ENCODE measurements at places on chromosomes 5 and 9.
A peak's percentile ranks its signal among the peaks of the same experiment; 100 is the strongest.

DNA sequence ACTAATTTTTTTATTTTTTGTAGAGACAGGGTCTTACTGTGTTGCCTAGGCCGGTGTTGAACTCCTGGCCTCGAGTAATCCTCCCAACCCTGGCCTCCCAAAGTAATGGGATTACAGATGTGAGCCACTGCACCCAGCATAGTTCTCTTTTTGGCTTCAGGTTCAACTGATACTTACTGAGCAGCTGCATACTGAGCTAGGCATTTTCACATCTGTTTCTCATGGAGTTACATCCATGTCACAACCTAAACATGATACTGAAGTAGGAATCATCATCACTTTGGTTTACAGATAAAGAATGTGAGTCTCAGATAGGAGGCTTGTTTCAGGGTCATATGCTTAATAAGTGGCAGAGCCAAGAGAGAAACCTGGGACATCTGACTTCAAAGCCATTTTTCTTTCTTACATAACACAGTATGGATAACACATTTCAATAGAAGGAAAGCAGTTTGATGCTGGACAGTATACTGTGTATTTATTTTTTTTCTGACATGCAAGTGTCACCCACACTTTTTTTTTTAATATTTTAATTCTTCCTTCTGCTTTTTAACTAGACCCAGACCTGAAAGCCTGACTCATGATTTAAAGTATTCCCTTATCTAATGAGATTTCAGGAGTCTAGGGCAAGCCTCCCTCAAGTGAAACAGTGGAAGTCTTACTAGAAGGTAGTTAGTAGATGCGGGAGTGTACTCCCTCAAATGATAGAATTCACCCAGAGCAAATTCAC is 90.8 kb downstream of the HACD4 start:
- no peak for DNase-seq

- DNase-seq: no peak
These were observed 154.7 kb upstream of the ANKH start for GRCh38 chr5:15026011-15026893.

DNA sequence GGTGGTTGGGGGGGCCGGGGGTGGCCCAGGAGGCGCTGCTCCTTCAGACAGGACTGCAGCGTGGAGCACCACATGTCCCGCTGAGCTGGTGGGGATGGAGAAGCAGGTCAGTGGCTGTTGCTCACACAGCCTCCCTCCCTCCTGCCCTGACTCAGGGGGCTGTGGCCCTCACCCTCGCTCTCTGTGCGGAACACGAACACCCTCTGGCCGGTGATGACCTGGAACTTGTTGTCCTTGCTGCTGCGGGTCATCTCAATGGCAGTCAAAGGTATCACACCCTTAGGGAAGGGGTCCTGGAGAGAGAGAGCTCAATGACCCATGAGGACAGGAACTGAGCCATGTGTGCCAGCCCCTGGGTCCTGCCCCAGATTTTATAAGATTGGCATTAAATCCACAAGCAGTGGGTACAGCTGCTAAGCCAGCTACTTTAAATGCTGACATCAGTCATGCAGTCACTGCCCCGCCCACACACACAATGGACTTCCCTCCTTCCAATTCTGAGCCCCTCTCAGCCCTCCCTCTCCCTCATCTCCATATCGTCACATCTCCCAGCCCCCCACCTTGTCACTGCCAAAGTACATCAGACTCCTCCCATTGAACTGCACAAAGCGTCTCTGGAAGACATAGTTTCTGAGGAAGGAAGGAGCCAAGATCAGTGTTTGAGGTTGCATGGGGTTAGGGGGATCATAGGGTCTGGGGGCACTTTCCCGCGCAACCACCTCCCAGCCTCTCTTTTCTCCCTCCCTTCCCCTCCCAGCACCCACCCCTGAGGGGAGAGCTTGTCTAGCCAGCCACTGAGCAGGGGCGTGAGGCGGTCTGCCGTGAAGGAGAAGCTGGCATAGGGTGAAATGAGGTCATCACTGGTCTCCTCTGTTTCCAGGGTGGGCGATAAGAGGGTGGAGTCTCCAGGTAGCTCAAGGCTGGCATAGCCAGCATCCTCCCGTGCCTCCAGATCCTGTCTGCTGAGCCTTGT is 8.9 kb downstream of the ARAP3 start:
- DNase-seq: no peak

DNA sequence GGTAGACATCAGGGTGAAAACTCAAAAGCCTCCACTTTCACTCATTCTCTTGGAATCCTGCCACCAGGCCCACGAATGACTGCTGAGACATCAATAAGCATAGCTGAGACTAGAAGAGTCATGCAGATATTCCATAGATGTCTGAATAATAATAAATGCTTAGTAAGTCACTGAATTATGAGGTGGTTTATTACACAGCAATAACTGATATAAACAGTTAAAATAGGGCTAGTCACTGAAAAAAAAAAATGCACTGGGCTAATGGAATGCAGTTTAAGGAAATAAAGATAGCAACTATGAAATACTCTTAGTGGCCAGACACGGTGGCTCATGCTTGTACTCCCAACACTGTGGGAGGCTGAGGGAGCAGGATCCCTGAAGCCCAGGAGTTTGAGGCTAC is 262.8 kb upstream of the CDH6 start:
- no peak for DNase-seq

DNA sequence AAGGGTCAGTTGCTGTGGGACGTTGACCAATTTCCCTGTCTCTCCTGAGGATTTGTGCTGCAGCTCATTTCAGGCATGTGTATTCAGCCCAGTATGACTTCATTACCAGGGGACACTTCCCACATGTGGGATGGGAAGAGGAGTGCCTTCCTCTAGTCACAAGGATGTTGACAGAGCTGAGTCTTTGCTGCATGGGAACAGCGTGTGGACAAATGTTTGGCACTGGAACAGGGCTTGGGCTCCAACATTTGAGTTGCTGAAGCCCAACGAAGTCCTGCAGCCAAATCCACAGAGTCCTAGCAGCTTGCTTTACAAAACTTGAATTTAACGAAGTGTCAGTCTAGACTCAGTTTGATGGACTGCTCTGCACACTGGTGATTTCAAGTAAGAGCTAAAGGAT is 283.2 kb downstream of the SH3GL2 start:
- no peak for DNase-seq

DNA sequence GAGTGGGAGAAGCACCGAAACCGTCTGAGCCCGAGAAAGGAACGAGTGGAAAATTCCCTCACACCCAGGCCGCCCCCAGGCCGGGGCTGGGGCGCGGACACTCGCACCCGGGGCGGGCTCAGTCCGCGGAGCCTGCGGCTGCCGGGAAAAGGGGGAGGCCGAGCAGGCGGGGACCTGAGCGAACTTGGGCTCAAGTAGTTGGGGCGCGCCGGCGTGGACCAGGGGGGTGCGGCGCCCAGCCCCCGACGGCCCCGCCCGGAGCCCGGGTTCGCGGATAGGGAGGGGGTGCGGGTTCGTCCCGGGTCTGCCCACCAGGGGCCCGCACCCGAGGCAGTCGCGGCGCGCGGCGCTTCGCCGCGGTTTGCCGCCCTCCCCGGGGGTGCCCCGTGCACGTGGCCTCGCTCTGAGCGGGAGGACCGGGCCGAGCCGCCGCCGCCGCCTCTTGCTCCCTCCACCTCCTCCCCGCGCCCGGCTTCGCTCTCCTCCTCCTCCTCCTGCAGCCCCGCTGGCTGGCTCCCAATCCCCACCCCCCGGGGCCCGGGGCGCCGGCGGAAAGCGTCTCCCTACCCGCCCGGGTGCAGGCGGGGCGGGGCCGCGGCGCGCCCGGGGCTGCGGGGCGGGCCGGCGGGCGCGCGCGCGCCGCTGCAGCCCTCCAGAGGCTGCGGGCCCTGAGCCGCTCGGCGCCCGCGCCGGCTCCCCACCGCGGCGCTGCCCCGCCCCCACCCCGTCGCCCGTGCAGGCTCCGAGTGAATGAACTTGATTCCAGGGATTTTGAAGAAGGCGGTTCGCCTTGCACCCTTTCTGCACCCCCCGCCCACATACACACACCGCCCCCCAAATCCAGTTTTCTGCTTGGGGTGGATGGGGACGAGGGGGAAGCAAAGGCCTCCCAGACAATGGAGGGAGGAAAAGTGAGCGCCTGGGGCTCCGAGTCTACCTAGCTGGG is 1.3 kb upstream of the NFIB start:
- no peak for DNase-seq

DNA sequence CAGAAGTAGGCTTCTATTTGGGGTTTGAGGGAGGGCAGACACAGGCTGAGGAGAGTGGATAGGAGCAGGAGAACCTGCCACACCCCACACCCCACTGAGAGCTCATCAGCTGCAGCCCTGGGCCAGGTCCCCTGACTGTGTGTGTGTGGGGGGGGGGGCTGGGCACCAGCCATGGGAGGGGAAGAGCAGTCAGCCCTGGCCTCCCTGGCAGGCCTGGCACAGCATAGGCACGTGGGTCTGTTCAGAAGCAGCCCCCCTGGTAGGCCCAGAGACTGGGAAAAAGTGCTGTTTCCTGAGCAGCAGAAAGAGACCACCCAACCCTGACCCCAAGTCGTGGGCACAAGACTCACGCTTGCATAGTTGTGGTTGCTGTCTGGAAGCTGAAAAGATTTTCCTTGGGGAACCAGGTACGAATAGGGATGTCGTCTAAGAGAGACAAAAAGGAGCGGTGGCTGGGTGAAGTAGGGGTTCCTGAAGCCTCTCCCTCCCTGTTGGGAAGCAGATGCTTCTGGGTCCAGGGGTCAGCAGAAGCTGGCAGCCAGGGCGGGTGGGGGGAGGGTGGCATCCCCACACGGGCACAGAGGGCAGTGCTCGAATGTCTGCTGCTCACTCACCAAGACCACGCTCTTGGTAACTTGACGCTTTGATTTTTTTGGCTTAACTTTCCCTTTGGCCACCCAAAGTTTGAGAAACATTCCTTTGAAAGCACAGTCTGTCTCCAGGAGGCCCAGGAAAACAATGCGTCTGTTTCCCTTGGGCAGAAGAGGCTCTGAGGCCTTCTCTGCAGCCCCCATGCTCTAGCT is 2.9 kb downstream of the NSMF start:
- DNase-seq: no peak

GRCh38 chr9:93232388-93232960 is 48.5 kb downstream of the WNK2 start:
- no peak for DNase-seq

GRCh38 chr5:124457901-124458300 is 288.5 kb downstream of the ZNF608 start:
- DNase-seq: no peak

DNA sequence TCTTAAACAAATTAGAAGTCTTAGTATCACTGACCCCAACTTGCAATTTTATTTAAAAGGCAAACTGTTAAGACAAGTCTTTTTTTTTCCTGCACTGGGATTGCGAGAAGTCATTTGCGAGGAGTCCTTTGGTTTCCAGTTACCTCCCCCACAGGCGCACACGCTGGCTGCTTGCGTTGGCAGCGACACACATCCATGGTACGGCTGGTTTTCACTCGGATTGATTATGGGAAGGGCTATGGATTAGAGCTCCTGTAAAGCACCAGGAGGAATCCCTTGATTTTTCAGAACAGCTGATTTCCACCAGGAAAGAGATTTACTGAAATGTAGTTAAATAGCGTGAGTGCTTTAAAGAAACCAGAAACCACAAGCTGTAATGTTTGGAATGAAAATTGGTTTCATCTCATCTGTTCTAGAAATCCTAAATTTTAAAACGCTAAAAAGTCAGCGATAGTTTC is 737 bp downstream of the SLC1A3 start:
- DNase-seq: peak; percentile 50

GRCh38 chr9:60545346-60545877 is 368.8 kb upstream of the SPATA31A5 start:
- no peak for DNase-seq

DNA sequence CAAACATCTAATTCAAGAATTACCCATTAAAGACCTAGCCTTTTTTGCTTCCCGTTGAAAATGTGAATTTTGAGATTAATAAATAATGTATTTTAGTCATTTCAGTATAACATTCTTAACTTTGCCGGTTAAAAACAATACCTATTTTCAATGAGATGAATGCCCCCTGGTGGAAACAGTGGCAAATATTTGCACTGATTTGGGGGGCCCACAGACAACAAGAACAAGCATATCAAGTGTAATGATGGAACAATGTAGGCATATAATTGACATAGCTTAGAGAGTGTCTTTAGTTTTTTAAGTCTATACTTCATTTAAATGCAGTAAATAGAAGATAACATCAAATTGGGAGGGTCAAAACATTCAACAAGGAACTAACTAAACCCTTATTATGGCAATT is 111.9 kb downstream of the NTRK2 start:
- DNase-seq: no peak

DNA sequence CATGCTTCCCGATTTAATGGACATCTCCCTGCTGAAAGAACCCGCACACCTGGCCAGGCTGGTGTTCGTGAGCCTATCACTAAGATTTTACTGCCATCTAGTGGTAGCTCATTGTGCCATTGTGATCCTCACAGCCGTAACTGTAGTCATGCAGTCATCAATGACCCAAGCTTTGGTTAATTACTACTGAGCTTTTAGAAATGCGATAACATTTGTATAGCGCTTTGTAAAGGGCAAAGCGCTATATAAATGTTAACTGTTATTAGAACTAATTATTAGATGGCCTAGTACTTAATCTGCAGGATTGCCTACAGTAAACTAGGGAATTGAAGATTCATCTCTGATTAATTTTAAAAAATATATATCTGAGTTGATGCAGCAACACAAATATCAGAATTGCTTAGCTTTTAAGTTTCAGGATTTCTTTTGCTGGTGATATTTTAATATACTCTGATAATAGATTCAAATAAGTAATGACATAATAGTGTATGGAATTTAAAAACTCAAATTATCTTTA is 90.2 kb downstream of the HACD4 start:
- DNase-seq: peak; percentile 70

- no peak for DNase-seq
These were observed 16.4 kb upstream of the DMAC1 start for GRCh38 chr9:7816021-7816420.

- DNase-seq: no peak
These were observed 11.8 kb downstream of the APTX start for GRCh38 chr9:32989660-32990059.

DNA sequence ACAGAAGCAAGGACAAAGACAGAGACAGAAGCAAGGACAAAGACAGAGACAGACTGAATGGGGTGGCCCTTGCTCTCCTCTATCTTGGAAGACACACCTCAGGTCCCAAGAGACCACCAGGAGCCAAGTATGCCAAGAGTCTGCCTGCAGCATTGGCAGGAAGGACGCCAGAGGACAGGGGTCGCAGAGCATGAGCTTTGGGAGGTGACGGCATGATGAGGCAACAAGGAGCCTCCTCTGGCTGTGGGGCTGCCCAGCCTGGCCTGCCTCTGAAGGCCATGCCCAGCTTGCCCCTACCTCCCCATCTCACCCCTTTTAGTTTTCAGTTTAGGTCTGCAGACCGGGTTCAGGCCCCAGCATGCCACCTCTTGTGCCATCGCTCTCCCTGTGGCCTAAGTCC is 17.6 kb downstream of the PDGFRB start:
- DNase-seq: no peak

DNA sequence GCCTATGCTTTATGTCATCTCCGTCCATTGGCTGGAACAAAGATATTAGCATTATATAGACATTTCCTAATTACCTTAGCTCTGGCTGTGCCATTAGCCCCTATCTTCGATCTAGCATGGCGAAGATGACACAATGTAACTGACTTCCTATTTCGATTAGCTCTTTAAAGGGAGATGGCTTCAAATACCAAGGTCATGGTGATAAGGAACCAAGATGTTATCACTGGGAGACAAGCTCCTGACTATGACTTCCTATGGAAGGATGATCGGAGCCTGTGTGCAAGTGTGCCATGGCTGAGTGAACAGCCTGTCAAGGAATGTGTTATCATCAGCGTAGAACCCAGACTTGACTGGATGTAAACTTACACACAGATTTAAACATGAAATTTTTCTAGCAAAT is 602.1 kb downstream of the PSAT1 start:
- no peak for DNase-seq

Measured in KG1 (cell line).